ENCODE measurements at places on chromosomes 1 and 21. TPM values are rescaled to one million over a fixed set of nuclear protein-coding genes. Genes with fewer than 3 reads are reported as not detected.

The PADI1 gene
- total RNA-seq, result not detected

The SLC16A4 gene
- total RNA-seq, result 0.14 TPM

The CFAP141 gene
- total RNA-seq, result not detected

The CD48 gene
- 332 TPM for total RNA-seq

The MAP3K21 gene
- total RNA-seq, result 1.9 TPM

The TAS1R1 gene
- total RNA-seq, result not detected

The SYDE2 gene
- 1.4 TPM for total RNA-seq

The MFSD2A gene
- total RNA-seq, result 7.0 TPM

The OR2L8 gene
- total RNA-seq, result not detected

The PHLDA3 gene
- total RNA-seq, result 23.5 TPM

The PIGK gene
- total RNA-seq, result 26.0 TPM

The TMEM54 gene
- not detected for total RNA-seq

The SDC3 gene
- total RNA-seq, result not detected

The MROH7 gene
- not detected for total RNA-seq

The ZNF648 gene
- not detected for total RNA-seq

The TXLNA gene
- 104 TPM for total RNA-seq

The OBSCN gene
- total RNA-seq, result 10.4 TPM

The SPRR1B gene
- not detected for total RNA-seq

The WNT2B gene
- total RNA-seq, result 0.07 TPM

The CHRM3 gene
- not detected for total RNA-seq

The RCSD1 gene
- 121 TPM for total RNA-seq

The TMEM167B gene
- 21.8 TPM for total RNA-seq

The AQP10 gene
- not detected for total RNA-seq

The RXRG gene
- total RNA-seq, result not detected

The SLC22A15 gene
- total RNA-seq, result 1.8 TPM

The SH2D1B gene
- not detected for total RNA-seq

The MEX3A gene
- 0.56 TPM for total RNA-seq

The RAD54L gene
- 57.2 TPM for total RNA-seq

The ARHGEF10L gene
- not detected for total RNA-seq

The IL22RA1 gene
- not detected for total RNA-seq

The KRTAP19-8 gene
- total RNA-seq, result not detected

The TNFSF4 gene
- 0.47 TPM for total RNA-seq

The AGO1 gene
- 29.3 TPM for total RNA-seq

The NBPF6 gene
- not detected for total RNA-seq

The FCAMR gene
- total RNA-seq, result not detected

The KCNE2 gene
- not detected for total RNA-seq

The HSPG2 gene
- total RNA-seq, result 1.0 TPM

The USH2A gene
- total RNA-seq, result not detected

The TNFRSF9 gene
- total RNA-seq, result 19.2 TPM

The CATSPER4 gene
- total RNA-seq, result not detected

The CCDC17 gene
- 2.5 TPM for total RNA-seq

The OR2T29 gene
- total RNA-seq, result not detected

The PRRX1 gene
- not detected for total RNA-seq

The ARHGAP29 gene
- not detected for total RNA-seq

The SLC50A1 gene
- total RNA-seq, result 39.8 TPM

The SLC2A5 gene
- not detected for total RNA-seq

The OR2L3 gene
- total RNA-seq, result not detected

The TPTE gene
- not detected for total RNA-seq

The TRIM17 gene
- total RNA-seq, result 2.6 TPM

The CFAP107 gene
- total RNA-seq, result not detected

The SELL gene
- 85.1 TPM for total RNA-seq

The ITLN2 gene
- not detected for total RNA-seq

The IVL gene
- not detected for total RNA-seq

The ATP1A2 gene
- not detected for total RNA-seq

The MYOG gene
- total RNA-seq, result not detected

All from activated CD8-positive, alpha-beta memory T cell treated with anti-CD3 and anti-CD28 coated beads, Interleukin-2, amount 10 ng/mL, durations not matched to agents 7 days and 5 days (primary cell).